ENCODE measurements at places on chromosomes 13 and 19. TPM values are rescaled to one million over a fixed set of nuclear protein-coding genes. Genes with fewer than 3 reads are reported as not detected.
A peak's percentile ranks its signal among the peaks of the same experiment; 100 is the strongest.

GRCh38 chr13:106873810-106874209 is 305.9 kb upstream of the ARGLU1 start:
- H3K4me1 ChIP-seq: no peaks in the 10 kb centered on the region
- H3K27me3 ChIP-seq: no peaks in the 10 kb centered on the region
- DNase-seq: no peak
- H3K36me3 ChIP-seq: no peaks in the 10 kb centered on the region
- no peak overlapping the region for H3K27ac ChIP-seq

GRCh38 chr19:33492951-33493350 is 28.6 kb downstream of the PEPD start:
- no peaks in the 10 kb centered on the region for H3K27me3 ChIP-seq
- no peak for DNase-seq
- no peak overlapping the region for H3K27ac ChIP-seq

DNA sequence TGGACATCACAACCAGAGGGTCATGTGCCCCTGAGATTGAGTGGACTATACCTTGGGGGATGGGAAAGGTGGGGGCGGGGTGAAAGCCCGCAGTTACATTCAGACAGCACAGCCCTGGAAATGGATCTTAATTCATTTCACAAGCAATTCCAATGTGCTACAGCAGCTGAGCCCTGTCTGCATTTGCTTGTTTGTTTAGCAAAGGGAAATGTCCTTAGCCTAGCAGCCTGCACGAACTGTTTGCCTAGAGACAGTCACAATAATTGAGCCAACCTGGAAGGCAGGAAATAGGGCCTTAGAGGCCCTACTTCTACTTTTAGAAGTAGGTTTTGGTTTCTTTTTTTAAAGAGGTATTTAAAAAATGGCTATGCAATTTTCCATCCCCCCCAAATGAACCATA is 177.3 kb upstream of the KL start:
- H3K4me1 ChIP-seq: peaks cover 25% of the 10 kb centered on the region
- H3K4me3 ChIP-seq: no peak overlapping the region
- H3K27ac ChIP-seq: no peak overlapping the region
- H3K36me3 ChIP-seq: peaks cover 5% of the 10 kb centered on the region
- DNase-seq: no peak

The NFIX gene
- total RNA-seq: 2.7 TPM

The DPF1 gene
- 3.4 TPM for total RNA-seq

DNA sequence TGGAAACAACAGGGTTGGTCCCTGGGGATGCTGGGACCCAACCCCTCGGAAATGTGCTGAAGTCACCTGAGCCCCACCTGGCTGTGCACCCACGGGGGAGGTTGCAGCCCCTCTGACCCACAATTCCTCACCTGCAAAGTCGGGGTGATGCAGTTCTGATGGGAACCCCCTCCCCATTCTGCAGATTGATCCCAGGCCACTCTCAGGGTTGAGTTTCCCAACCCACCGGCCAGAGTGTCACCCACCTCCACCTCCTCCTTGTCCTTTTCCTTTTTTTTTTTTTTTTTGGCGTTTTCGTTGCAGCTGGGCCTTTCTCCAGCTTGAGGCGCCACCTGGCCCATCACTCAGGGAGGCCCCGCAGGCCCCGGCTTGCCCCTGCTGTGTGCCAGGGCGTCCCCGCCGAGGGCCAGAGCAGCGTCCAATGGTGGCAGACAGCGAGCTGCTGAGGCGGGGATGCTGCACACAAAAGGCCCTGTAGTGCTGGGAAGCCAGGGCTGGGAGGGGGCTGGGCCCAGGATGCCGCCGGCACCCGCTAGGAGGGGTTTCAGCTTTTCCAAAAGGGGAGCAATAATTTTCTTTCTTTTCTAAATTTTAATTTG is 4.6 kb downstream of the PIK3R2 start:
- no peak for DNase-seq
- H3K36me3 ChIP-seq: peaks cover 8% of the 10 kb centered on the region
- no peak overlapping the region for H3K4me3 ChIP-seq
- H3K4me1 ChIP-seq: peaks cover 18% of the 10 kb centered on the region
- H3K27ac ChIP-seq: no peak overlapping the region

DNA sequence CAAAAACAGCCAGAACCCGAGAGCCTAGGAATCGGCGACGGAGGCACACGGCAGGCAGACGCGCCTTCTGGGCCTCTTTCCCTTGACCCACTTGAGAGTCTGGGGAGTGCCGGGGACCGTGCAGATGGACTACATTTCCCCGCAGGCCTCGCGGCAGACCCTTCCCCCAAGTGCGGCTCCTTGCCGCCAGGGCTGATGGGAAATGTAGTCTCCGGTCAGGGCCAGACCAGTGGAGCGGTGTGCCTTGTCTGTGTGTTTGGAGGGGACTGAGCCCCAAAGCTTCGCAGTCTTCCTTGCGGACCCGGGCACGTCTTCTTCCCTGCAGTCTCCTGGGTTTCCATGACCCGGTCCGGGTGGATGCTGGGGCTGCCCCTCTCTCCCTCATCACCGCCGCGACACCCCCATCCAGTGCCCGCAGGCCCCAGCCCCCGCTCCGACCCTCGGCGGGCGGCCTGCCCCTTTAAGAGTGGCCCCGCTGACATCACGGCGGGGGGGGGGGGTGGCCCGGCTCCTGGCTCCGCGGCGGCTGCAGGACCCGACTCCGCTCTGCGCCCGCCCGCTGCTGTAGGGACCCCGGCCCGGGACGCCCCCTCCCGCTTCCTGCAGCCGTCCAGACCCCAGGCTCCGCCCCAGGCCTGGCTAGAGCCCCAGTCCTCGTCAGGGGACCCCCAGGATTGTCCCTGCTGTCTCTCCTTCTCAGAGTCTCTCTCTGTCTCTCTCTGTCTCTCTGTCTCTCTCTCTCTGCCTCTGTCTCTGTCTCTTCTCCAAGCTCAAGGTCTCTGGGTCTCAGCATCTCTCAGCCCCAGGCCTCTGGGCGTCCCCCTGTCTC is 758 bp upstream of the CACNG7 start:
- H3K4me3 ChIP-seq: no peak overlapping the region
- peak; percentile 31 for DNase-seq
- H3K36me3 ChIP-seq: no peaks in the 10 kb centered on the region
- H3K27ac ChIP-seq: no peak overlapping the region
- H3K4me1 ChIP-seq: peaks cover 9% of the 10 kb centered on the region

The NLRP11 gene
- total RNA-seq: not detected

All from activated T-helper 2 cell treated with anti-CD3 and anti-CD28 coated beads, Interferon-gamma antibody, Interleukin-2, Interleukin-4, amounts not matched to agents 10 μg/mL and 5 μg/mL and 100 μg/mL, durations not matched to agents 14 hours and 24 hours and 36 hours (primary cell).